ENCODE measurements at places on chromosomes 11 and 22.

DNA sequence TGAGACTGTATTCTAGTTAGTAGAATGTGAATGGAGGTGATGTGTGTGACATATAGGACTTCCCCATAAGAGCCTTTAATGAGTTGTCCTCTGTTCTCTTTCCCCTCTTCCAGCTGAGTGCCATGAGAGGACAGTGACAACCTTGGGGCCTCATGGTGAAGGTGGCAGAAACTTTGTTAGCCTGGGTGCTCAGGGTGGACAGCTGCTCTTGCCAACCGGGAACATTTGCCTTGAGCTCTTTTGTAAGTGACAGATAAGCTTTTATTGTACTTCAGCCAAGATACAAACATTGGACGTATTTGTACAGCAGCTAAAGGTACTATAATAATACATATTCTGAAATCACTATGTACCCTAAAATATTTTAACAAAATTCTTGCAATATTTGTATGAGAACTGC is 33.0 kb upstream of the PLET1 start:
- no peak for DNase-seq

DNA sequence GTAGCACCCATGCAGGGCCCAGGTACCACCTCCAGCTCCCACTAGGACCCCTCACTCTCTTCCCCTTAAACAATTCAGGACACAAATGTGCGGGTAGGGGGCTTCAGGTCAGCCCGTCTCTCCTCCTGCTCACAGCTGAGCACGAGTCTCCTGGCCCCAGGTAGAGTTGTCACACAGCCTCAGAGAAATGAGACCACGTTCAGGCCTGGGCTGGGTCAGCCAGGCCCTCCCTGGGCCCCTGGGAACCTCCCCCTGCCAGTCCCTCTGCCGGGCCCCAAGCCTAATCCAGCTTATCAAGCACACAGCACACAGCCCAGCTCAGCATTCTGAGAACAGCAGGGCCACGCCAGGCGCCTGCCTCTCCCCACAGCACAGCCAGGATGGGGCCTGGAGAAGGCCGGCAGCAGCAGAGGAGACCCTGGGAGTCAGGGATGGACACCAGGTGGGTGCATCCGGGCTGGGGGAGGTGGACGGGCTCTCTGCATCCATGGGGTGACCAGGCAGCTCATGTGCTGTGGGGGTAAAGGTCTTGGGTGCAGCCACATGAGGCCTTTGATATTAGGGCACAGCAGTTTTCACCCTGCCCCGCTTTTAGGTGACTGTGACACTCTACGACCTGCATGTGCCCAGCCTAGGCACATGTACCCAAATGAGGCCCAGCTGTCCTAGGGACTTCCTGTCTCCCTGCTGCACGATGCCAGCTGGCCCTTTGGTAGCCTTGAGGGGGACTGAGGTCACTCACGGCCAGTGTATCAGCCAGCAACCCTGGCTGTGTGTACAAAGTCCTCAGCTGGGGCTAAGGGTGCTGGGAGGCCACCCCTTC is 87.0 kb downstream of the MORC2 start:
- no peak for DNase-seq

- DNase-seq = no peak
Measured at GRCh38 chr22:21791635-21792625, 56.3 kb upstream of the YPEL1 start.

DNA sequence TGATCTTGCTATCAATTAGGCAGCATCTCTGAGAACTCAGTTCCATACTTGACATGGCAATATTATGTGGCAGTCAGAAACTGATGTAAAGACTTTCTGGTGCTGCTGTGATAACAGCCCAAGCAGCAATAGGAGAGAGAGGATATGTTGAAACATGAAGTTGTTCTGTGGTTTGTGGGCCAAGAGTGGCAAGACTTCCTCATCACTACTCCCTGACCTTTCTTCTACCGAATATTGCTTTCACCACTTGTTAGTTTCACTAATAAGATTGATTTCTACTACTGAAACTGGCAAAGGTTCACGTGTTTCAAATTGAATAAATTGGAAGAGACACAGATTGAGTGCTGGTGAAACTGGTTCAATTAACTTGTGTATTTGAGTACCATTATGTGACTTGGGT is 852.6 kb upstream of the RAG2 start:
- no peak for DNase-seq

DNA sequence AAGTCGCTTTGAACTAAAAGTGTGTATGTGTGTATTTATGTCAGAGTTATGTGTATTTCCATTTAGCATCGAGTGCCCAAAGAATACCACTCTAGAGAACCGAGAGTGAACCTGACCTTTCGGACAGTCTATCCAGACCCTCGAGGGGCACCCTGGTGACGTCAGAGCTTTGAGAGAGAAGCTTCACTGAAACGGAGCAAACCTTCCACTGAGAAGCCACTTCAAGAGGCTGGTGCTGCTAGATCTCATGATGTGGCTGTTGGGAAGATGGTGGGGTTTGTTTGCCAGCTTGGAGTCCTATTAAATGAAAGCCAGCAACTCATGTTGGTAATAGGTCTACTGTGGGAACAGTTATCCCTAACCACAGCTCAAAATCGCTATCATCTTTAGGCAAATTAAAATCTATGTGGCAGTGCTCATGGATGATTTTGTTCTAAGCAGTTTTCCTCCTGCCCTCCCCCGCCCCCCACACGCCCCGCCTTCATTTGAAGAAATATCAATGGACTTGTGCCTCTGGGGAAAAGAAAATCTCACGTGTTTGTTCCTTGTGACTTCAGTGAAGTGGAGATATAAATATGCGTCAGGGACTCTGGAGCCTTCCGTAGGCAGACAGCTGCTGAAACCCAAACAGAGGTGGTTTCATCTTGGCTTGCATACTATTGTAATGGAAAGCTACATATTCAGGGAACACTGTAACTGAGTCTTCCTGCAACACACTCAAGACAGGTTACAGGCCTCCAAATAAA is 22.4 kb upstream of the C11orf96 start:
- DNase-seq = no peak

- peak; percentile 66 for DNase-seq
Measured at GRCh38 chr22:32473388-32473952, 1.1 kb upstream of the FBXO7 start.

- no peak for DNase-seq
Measured at GRCh38 chr22:27378311-27378800, 423.2 kb downstream of the MN1 start.

- no peak for DNase-seq
Measured at GRCh38 chr11:126890561-126890960, 110.0 kb downstream of the KIRREL3 start.

- peak; percentile 2 for DNase-seq
Measured at GRCh38 chr11:91248199-91248807, 976.3 kb upstream of the FAT3 start.

- no peak for DNase-seq
Measured at GRCh38 chr11:102981324-102981910, 25.9 kb upstream of the MMP13 start.

GRCh38 chr11:47062736-47063135 is 113.9 kb downstream of the ARFGAP2 start:
- no peak for DNase-seq

GRCh38 chr22:36971341-36972125 is 47.7 kb downstream of the TST start:
- DNase-seq = no peak

- DNase-seq = no peak
Measured at GRCh38 chr22:24775769-24776492, 1.4 kb upstream of the PIWIL3 start.

Data from GM03348 (cell line).